ENCODE measurements at places on chromosomes 16 and 17.

- peak; percentile 86 for DNase-seq
Measured at GRCh38 chr16:81645266-81645694, 133.8 kb upstream of the PLCG2 start.

DNA sequence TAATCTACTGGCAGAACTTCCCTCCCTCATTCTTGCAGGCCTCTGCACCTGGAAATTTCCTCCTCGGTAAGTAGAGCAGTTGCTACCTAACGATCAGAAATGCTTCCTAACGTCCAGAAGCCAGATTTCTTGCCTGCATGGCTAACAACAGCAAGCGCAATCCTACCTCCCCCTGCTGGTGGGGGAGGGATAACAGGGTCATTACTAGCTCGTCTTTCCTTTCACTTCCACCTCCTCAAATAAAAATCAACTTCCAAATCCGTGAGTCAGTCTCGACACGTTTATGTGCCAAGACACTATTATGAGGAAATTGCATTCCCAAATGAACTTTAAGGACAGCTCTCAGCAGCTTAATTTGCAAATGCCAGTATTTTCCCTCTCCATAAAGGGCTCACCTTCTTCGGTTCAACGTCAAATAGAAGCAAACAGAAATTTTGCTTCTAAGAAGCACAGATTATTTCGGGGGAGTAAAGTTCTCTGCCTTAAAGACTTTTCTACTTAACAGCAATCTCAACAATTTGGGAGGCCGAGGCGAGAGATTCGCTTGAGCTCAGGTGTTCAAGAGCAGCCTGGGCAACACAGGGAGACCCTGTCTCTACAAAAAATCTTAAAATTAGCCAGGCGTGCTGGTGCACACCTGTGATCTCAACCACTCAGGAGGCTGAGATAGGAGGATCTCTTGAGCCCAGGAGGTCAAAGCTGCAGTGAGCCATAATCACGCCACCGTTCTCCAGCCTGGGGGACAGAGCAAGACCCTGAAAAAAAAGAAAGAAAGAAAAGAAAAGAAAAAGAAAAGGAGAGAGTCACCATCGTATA is 188.6 kb upstream of the PSMD7 start:
- DNase-seq = peak; percentile 47

- peak; percentile 95 for DNase-seq
Measured at GRCh38 chr16:28538733-28539596, at the start of gene NUPR1. Gene NUPR1 (minus strand): TSS chr16:28538974. CDS start chr16:28538907, 67 bp downstream.

DNA sequence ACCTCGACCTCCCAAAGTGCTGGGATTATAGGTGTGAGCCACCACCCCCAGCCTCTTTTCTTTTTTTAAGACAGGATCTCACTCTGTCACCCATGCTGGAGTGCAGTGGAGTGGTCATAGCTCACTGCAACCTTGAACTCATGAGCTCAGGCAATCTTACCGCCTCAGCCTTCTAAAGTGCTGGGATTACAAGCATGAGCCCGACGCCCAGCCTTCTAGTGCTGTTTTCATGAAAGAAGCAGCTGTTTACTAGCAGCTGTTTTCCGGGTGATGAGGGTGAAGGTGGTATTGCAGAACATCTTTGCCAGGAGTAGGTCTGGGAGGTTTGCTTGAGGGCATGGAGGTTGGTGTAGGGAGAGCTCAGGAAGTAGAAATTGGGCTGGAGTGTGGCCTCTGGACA is 2.0 kb downstream of the ADCY7 start:
- no peak for DNase-seq

DNA sequence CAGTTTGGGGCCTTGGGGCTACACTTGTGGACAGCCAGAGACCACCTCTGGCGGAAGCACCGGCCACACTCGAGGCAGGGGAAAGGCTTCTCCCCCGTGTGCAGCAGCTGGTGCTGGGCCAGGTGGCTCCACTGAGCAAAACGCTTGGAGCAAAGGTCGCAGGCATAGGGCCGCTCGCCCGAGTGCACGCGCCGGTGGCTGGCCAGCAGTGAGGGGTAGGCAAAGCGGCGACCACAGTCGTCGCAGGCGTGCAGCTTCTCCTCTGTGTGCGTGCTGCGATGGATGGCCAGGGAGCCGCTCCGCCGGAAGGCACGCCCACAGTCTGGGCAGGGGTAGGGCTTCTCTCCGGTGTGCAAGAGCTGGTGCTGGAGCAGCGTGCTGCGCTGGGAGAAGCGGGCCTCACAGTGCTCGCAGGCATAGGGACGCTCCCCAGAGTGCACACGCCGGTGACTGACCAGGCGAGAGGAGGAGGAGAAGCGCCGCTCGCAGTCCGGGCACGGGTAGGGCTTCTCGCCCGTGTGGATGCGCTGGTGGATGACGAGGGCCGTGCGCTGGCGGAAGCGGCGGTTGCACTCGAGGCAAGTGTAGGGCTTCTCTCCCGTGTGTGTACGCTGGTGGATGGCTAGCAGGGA is 5.8 kb downstream of the ZNF689 start:
- DNase-seq = no peak

DNA sequence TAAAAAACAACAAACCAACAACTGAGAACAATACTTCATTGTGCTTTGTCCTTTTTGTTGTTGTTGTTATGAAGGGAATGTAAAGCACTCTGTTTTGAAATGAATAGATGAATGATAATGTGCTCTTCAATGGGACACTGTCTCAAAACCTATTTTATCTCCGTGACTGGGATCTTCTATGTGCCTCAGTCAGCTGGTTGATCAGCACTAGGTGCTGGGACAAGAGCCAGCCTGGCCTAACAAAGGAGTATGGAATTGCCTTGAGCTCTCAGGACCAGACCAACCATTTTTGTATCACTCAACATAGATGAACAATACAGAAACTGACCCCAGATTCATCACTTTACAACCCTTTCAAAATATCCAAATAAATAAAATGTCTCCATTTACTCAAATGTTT is 440.2 kb downstream of the KCNJ2 start:
- no peak for DNase-seq

DNA sequence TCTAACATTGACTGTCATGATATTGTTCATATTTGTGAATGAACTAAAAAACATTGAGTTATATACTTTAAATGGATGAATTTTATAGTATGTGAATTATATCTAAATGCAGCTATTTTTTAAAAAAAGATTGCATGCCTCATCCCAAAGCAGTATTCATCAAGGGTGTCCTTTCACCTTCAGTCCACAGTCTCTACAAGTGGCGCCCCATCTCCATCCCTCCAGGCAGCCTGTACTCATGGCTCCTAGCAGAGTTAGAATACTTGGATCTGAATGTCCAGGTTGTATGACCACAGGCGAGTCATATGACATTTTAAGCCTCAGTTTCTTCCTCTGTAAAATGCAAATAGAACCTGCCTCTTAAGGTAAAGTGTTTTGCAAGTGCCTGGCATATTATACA is 69.8 kb downstream of the TMEM100 start:
- DNase-seq = no peak

GRCh38 chr16:85674828-85675227 is 13.9 kb downstream of the GINS2 start:
- no peak for DNase-seq

DNA sequence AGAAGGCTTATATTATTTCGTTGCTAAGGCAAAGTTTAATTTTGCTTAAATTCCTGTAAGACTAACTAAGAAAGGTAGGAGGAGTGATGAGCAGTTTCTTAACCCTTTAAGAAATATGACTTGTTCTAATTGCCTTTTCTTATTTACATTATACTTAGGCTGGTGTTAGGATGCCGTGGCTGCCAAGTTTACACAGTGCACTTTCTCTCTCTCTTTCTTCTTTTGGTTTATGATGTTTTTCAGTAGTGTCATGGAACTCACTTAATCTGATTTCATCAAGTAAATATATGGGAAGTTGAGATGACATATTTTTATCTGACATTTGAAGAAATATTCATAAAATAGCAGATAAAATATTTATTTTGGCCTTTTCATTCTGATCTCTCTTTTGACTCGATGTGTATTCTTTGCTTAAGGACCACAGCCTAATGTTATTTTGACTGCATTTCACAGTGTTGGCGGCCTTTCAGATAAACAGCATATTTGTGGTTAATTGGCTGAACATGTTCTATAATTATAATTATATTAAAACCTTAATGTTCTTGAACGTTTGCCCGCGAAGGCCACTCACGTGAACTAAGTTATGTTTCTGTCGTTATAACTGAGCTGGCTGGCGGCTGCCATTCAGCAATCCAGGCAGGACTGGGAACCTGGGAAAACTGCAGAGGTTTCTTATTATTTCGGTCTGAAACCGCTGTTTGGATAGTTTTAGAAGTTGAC is 191.6 kb downstream of the WWOX start:
- DNase-seq = no peak

- DNase-seq = no peak
Measured at GRCh38 chr16:78198288-78198687, 98.8 kb downstream of the WWOX start.

DNA sequence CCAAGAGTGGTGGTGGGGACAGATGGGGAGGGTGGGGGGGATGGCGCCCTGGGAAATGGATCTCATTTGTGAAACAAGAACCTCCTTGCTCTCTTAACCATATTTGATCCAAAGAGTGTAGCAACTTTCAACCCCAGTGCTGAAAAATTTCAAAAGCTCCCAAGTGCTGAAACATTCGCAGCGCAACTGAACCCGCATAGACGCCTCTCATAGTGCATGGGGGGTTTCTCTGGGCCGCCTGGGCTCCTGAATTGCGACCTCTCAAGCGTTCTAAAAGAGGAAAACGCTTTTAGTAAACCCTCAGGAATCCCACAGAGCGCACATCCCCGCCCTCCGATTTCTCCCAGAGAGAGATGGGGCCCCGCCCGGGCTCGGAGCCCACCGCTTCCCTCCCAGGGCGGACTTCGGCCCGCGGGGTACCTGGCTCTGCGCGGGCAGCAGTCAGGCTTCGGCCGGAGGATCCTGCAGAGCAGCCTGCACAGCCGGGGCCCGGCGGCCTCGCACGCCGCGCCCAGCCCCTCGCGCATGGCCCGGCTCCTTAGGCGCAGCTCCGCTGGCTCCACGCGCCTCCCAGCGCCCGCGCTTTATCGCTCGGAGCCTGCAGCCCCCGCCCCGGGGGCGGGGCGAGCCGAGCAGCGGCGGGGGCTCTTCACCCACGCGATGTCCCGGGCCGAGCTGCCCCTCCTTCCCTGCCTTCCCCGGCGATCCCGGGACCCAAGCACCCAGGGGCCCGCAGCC is 7.0 kb downstream of the NOS2 start:
- DNase-seq = peak; percentile 23

DNA sequence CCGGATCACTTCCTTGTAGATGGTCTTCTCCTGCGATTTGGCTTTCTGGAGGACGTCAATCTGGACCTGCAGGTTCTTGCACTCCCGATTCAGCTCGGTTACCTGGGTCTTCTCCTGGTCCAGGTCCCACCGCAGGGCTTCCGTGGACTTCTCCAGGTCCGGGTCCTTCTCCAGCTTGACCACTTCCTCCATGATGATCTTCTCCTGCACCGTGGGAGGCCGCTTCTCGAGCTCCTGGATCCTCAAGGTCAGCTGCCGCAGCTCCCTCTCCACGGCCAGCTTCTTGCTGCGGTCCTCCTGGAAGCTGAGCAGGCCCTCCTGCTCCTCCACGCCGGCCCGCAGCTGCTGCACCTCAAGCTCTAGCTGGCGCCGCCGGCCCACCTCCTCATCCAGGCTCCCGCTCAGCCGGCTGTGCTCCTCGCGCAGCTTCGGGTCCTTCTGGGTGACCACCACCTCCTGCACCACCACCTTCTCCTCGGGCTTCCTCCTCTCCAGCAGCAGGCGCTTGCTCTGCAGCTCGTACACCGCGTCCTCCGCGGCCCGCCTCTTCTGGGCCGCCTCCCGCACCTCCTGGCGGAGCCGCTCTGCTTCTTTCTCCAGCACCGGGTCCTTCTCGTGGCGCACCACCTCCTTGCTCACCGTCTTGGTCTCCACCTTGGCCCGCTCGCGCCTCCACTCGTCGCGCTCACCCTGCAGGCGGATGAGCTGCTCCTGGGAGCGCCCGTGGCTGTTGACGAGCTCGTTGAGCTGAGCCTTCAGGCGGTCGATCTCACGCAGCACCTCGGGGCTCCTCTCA is 8.2 kb downstream of the CDK3 start:
- DNase-seq = no peak

DNA sequence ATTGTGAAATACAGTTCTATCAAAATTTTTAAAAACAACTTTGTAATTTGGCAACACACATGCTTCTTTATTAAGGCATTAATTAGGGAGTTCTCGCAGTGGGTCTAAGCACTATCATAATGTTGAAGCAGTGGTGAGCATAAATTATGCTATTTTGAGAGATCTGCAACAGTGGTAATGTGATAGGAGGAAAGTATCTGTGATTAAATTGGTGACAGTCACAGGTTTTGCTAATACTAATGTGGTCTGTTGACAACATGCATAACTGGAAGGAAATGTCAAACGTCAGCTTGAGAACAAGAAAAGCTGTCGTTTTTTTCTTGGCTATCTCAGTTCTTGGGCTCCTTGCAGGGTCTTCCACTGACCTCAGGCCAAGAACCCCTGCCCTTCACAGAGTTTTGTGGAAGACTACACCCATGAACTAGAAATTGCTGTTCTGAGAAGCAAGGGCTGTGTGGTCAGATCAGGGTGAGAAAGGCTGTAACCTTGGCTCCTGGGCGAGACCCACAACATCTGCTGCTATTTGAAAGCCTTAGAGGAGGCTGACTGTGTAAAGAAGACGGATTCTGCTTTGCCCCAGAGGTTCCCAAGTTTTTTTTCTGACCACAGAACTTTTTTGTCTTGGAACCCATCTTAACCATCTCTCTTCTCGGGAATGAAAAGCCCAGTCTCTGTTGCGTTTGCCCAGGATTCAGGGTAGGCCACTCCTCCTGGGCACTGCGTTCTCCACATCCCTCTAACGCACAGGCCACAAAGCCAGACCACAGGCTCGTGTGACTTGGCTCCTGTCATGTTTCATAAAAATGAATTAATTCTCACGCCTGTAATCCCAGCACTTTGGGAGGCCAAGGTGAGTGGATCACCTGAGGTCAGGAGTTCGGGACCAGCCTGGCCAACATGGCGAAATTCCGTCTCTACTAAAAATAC is 13.9 kb downstream of the ATP2A1 start:
- no peak for DNase-seq

DNA sequence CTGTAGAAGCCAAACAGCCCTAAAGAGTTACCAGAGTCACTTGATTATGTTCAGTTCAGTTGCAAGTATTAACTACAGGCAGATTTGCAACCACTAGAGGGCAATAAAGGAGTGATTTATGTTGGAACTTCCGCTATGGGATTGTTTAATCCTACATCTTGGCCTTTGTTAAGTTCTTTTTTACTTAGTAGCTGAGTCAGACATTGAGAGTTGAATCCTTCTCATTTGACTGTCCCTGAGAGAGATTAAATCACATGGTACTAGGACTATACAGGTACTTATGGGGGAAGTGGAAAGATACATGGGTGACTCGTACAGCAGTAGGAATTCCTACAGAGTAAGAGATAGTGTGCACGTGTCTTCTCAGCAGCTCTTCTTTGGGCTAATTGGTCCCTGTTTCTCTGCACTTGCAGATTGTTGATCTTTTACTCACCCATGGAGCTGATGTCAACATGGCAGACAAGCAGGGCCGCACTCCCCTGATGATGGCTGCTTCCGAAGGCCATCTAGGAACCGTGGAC is 40.3 kb downstream of the CYB561 start:
- peak; percentile 79 for DNase-seq

- no peak for DNase-seq
Measured at GRCh38 chr16:14337303-14338191, 266.4 kb downstream of the MRTFB start.

GRCh38 chr17:16423226-16423872 is 8.0 kb downstream of the TRPV2 start:
- DNase-seq = no peak
